Naive thymus-derived CD8-positive, alpha-beta T cell (primary cell): ENCODE measurements at places on chromosomes 5 and 9.
A peak's percentile ranks its signal among the peaks of the same experiment; 100 is the strongest.

DNA sequence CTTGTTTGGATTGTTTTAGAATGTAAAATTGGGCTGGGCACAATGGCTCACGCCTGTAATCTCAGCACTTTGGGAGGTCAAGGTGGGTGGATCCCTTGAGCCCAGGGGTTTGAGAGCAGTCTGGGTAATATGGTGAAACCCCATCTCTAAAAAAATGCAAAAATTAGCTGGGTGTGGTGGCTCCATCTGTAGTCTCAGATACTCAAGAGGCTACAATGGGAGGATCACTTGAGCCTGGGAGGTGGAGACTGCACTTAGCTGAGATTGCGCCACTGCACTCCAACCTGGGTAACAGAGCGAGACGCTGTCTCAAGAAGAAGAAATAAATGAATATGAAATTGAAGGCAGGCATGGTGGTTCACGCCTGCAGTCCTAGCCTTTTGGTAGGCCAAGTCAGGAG lies 21.3 kb downstream of the MAML1 start:
- no peak for DNase-seq

- DNase-seq, result no peak
Measured at GRCh38 chr9:114016629-114017423, 61.3 kb downstream of the AMBP start.

DNA sequence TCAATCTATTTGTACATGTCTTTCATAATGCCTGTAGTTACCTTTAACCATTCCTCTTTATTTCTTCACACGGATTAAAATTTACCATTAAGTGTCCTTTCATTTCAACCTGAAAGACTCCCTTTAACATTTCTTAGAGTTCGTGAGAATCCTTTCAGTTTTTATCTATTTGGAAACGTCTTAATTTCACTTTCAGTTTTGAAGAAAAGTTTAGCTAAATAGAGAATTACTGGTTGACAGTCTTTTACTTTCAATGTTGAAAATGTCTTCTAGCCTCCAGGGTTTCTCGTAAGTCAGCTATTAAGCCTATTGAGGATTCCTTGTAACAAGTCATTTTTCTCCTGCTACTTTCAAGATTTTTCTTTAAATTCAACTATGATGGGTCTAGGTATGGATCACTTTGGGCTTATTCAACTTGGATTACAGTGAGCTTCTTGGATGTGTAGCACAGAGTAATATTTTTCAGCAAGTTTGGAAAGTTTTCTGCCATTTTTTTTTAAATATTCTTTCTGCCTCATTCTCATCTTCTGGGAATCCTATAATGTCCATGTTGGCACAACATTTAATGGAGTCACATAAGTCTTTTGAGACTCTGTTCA lies 48.5 kb downstream of the RFX3 start:
- peak; percentile 16 for DNase-seq

GRCh38 chr5:168609806-168610482 lies 30.8 kb upstream of the PANK3 start:
- DNase-seq, result no peak

- DNase-seq, result no peak
Measured at GRCh38 chr5:96703384-96703920, 41.3 kb downstream of the CAST start.

DNA sequence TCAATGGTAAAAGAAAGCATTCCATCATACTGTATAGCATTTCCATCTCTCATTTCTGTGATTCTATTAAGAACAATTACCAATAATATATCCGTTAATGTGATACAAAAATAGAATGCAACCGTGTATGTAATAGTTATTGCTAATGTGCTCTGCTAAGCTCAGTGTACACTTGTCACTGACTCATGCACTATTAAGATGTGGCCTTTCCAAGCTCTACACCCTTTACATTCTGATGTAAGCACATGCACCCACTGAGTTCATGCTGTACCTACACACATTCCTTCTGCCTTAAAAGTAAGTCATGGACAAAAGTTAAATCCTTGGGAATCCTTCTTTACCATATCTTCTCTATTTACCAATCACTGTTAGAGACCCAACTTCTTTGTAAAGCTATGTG lies 319.1 kb downstream of the ZSWIM6 start:
- DNase-seq, result no peak

- peak; percentile 6 for DNase-seq
Measured at GRCh38 chr9:97412626-97413385, 910 bp downstream of the TDRD7 start.

DNA sequence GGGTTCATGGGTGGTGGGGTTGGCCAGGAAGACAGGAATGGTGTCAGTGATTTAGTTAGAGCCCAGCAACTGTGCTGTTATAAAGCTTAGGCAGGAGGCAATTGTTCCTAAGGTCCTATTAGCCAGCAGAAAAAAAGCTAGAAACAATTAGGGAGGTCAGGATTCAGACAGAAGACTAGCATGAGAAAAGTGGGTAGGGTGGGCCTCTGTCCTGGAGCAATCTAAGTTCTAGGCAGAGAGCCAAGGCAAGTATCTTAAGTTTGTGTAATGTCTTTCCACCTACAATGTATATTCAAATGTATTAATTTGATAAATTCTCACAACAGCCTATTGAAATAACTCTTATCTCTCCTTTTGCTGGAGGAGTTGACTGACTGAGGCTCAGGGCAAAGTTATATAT lies 6.1 kb upstream of the ZFAND5 start:
- DNase-seq, result no peak

GRCh38 chr5:138139781-138140090 lies 508 bp upstream of the NME5 start:
- DNase-seq, result no peak
